ENCODE measurements at places on chromosomes 3 and 15. TPM values are rescaled to one million over a fixed set of nuclear protein-coding genes. Genes with fewer than 3 reads are reported as not detected.

Gene SAMMSON
- total RNA-seq: not detected

Gene MED12L
- total RNA-seq: 0.37 TPM

Gene PCLAF
- 44.6 TPM for total RNA-seq

Gene KY
- total RNA-seq: 0.73 TPM

Gene DNAH12
- total RNA-seq: under 0.01 TPM

Gene KBTBD13
- total RNA-seq: not detected

Gene NXPE3
- total RNA-seq: 8.8 TPM

Gene UROC1
- total RNA-seq: not detected

Gene POLQ
- total RNA-seq: 4.4 TPM

Measured in subcutaneous preadipocyte (primary cell).